ENCODE measurements at places on chromosomes 13 and 19.

DNA sequence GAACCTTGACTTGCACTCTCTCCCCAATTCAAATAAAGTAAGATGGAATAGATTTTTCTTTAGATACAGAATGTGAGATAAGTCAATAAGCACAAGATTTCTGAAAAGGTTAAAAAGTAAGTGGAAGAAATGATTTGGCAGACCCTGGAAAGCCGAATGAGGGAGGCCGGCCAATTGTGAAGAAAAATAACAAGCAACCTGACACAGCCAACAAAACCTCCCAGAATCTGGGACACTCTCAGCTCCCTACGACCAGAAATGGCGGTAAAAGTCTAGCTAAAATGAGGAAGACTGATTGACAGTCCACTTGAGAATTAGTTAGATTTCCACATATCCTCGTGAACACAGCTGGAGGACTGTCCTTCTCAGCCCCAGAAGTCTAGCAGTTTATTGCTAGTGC is 85.4 kb downstream of the KLF12 start:
- DNase-seq = no peak

DNA sequence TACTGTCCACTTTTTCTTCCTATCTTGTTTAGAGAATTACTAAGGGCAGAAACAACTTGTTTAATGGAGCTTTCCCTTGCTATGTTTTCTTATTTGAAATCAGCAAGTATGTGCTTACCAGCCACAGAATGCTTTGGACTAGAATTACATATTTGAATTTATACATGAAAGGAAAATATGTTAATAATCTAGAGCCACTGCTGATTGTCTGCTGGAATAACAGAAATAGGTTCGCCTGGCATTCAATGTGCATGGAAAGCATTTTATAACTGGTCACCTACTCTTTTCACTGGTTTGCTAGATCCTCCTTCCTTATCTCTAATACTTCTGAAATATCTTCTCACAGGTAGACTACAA is 8.0 kb downstream of the EFNB2 start:
- no peak for DNase-seq

- no peak for DNase-seq
Observed at GRCh38 chr19:5228932-5229777, 111.5 kb downstream of the PTPRS start.

DNA sequence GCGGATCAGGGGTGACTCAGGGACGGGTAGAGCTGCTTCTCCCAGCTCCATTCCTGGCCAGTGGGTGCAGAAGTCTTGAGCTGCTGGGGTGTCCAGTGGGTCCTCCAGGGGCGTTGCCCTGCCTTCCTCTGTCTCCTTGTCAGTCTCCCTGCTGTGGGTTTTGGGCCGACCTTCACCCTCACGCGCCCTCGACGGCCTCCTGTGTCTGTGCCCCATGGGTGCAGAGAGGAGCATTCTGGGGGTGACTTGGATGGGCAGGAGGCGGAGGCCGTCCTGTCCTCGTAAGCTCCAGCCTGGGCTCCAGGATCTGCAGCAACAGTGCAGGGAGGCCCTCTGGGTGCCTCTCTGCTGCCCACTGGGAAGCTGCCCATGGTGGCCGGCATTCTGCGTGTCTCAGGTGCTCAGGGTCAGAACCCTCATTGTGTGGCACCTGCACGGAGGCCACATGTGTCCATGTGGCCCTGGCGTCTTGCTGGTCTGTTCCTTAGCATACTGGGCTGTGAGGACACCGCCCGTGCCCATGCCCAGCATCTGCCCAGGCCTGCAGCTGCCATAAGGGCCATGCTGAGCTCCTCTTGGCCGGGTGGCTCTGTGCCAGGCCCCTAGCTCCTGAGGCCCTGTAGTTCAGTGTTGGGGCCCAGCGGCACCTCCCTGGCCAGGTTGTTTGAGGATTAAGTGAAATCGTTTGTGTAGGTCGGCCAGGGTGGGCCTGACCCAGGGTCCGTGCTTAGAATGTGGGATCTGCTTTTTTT is 17.3 kb downstream of the DOT1L start:
- no peak for DNase-seq

- DNase-seq = no peak
Observed at GRCh38 chr13:103403148-103403740, 337.0 kb upstream of the SLC10A2 start.

DNA sequence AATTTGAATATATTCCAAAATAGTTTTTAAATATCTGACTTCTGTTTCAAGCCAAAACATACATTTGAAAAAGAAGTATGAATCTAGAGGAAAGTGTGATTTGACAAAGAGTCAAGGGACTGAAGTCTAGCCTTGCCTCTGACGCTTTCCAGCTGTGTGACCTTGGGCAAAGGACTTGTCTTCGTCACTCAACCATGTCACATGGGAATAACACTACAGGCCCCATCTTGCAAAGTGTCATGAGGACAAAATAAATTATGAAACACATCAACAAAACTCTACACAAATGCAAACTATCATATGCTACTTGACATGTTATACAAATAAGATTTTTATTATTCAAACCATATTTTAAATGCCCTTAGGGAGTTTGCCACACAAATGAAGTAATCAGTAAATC is 73.0 kb downstream of the CYSLTR2 start:
- no peak for DNase-seq

- DNase-seq = no peak
Observed at GRCh38 chr13:26025196-26025595, 26.6 kb downstream of the SHISA2 start.

DNA sequence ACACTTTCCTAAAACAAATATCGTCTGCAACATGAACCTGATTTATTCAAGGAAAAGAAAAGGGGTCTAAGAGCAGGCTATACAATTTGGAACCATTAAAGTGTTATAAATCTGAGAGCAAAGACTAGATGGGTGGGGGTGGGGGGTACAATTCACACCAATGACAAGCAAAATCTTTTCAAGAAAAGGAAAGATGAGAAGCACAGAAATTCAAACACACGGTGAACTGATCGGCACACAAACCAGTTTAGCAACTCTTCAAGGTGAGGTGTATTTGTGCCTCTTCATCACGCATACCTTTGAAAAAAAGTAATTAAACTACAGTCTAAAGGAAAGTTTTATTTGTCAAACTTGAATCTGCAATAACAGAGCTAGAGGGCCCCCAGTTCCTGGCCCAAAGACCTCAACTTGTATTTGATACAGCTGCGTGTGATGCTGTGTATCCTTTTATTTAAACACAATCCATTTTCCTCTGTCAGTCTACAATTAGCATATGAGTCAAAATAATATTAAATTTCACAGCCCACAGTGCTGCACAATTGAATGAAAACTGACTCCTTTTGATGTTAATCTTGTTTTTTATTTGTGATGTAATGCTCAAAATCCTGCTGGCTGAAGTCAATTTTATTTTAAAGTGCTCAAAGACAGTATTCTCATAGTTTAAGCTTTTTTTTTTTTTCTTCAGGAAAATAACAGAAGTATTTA is 14.2 kb downstream of the EFNB2 start:
- no peak for DNase-seq

GRCh38 chr13:105773863-105774538 is 761.5 kb downstream of the EFNB2 start:
- DNase-seq = no peak

DNA sequence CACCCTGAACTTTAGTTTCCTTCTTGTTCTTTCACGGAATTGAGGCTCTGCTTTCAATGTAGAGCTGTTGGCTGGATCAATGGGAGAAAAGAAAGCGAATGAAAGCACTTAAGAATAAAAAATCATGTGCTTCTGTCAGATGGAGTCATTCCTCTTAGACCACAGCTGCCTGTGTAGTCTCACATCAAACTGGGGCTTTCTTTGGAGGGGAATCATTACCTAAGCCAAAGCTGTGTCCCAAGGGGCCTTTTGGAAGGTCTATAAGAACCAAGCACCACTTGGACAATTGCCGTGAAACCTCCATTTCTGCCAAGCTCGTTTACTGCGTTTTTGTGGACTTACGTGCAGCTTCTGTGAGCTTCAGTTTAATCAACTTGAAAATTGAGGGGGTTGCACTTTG is 44.2 kb upstream of the RNF113B start:
- no peak for DNase-seq

GRCh38 chr13:40787062-40787461 is 2.3 kb upstream of the SLC25A15 start:
- no peak for DNase-seq

GRCh38 chr19:57321116-57321515 is 844 bp downstream of the ZNF543 start:
- no peak for DNase-seq

DNA sequence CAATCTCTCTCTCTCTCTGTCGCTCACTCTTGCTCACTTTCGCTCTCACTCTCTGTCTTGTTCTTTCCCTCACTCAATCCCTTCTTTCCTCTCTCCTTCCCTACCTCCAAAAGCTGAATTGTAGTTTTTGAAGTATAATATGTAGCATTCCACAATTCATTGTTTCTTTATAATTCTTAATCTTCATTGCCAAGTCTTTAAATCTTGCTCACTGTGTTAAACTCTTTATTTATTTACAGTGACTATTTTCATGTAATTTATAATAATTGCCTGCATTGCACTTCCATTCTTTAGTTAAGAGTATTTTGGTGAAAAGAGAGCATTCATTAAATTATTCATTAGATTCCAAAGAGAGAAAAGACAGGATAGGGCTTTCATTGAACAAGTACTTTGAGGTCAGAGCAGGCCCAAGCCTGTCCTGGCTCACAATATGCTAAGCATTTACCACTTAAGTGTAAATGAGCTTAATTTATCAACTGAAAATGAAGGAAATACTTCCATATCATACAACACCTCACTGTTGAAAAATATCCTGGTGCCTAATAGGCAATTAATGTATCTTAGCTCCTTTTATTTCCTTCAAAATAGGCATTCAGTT is 257.4 kb upstream of the SLITRK1 start:
- no peak for DNase-seq

DNA sequence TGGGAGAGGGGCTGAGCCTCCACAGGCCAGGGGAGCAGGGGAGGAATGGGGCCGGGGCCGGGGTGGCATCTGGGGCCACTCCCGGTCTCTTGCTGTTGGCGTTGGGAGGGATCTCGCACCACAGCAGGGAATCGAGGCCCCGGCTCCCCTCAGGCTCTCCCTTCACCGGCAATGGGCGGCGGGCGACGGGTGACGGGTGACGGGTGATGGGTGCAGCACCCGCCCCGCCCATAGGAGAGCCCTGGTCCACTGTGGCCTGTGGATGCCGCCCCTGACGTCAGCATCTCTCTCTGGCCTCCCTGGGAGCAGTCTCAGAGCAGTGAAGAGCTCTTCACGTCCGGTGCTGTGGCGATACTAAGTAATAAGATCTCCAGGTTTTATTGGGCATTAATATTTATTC is 133.6 kb downstream of the KDM4B start:
- no peak for DNase-seq

DNA sequence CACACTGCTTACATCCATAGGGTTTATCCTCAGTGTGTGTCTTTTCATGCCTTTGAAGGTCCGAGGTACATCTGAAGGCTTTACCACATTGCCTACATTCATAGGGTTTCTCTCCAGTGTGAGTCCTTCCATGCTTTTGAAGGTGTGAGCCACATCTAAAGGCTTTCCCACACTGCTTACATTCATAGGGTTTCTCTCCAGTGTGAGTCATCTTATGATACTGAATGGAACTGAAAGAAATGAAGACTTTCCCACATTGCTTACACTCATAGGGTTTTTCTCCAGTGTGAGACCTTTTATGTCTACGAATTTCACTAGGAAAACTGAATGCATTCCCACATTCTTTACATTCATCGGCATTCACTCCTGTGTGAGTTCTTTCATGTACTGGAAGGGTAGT is 7.1 kb downstream of the ZNF20 start:
- DNase-seq = no peak

DNA sequence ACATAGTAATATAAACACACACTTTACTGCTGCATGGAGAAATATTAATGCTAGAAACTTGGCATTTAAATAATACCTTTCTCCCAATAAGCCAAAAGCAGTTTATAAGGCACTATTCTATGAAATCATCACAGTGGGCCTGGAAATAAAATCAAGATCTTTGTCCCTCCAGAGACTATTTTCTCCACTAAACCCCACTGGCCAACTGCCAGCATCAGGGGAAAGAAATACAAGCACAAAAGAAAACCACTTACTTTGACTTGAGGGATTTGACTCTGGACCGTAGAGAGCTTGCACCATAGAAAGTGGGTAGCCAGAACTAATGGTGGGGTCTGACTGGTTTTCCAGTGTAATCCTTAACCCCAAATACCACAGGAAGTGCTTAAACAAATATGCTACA is 71.9 kb downstream of the DCLK1 start:
- DNase-seq = no peak

DNA sequence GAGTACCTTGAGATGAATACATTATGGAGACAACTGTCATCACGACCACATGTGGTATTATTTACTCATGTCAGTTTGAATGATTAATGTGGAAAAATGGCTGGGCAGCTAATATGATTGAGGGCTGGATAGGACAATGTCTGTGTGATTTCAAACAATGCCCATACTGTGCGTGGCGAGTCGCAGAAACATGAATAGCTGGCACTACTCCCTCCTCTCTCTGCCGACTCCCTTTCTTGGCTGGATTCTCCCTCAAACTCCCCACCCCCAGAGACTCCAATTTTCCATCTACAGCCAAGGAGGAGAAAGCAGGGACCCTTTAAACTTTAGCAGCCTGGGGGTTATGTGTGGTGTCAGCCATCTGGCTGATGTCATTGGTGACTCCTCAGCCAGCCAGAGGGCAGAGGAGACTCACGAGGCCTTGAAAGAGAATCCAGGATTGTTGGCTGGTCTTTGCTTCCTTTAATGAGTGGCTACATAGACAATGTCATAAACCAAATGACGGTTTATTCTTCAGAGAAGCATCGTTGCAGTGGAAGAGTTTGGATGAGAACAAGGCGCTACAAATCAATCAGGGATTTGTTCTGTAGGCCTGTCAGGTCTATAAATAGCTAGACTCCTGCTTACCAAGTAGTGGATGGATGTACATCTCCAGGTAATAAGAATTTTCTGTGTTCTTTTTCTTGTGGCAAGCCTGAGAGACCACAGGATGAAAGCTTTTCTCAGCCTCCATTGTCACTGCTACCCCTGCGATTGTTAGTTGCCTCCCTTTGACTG is 165.6 kb downstream of the DLEU7 start:
- no peak for DNase-seq

Data from thoracic aorta (tissue), 2 donors.